ENCODE measurements at places on chromosomes 11 and 22.

GRCh38 chr11:75421035-75421602 lies 11.9 kb downstream of the KLHL35 start:
- DNase-seq = no peak

DNA sequence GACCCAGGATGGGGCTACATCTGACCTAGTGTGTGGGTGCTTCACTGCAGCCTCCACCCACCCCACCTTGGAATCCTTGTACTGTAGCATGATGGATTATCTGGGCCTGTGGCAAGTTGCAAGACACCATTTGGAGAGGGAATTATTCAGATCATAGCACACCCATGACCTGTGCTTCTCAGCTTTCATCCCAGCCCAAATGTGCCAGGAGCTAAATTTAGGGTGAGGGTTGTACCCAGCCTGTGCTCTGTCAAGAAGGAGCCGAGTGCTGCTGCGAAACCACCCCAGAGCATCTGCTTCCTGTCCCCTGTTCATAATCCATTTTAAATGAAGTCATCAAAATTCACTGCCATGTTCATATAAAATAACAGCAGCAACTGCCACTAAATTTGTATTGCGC lies 394.5 kb downstream of the SHANK2 start:
- no peak for DNase-seq

DNA sequence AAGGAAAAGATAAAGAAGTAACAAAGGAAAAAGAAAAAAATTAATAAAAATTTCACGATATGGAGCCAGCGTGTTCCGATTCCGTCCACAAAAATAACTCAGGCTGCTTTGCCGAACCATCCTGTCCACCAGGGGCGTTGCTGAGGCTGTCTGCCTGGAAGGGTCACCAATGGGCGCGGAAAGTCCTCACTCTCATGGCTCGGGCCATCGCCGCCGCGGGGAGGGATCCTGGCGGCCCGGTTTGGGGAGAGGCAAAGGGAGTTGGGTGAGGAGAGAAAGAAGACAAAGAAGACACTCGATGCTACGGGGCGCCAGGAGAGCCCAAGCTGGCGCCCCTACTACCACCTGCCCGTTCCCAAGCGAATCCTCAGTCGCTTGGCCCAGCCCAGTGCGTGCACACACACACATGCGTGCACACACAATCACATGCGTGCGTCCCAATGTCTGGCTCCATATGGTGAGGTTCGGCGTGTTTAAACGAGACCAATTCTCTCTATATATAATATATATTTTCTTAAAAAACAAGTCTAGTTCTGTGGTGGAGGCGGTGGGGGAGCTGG lies 5.6 kb upstream of the PYGM start:
- DNase-seq = no peak

DNA sequence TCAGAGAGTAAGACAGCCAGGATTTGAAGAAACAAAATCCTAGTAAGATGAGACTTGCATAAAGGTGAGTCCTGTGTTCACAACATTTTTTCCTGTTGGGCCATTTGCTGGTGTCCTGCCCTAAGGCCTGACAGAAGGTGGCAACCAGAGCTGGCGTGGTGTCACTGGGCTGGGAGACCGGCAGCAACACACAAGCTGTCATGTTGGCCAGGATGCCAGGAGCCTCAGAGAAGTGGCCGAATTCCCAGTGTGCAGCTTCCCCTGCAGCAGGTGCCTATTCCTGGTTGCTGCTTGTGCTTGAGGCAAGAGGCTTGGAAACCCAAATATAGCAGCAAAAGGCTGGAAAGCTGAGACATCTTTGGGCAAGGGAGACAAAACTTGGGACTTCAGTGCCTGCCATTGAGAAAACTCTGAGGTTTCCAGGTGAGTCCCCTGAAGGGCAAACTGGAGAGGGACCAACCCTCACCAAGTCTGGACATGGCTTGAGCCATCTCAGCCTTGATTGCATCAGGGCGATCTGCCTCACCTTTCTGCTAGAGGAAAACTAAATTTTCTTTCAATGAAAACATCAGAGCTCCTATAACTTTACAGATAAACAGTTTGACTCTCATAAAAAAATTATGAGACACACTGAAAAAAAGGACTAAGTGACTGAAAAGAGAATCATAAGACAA lies 25.9 kb downstream of the ALG12 start:
- DNase-seq = no peak

DNA sequence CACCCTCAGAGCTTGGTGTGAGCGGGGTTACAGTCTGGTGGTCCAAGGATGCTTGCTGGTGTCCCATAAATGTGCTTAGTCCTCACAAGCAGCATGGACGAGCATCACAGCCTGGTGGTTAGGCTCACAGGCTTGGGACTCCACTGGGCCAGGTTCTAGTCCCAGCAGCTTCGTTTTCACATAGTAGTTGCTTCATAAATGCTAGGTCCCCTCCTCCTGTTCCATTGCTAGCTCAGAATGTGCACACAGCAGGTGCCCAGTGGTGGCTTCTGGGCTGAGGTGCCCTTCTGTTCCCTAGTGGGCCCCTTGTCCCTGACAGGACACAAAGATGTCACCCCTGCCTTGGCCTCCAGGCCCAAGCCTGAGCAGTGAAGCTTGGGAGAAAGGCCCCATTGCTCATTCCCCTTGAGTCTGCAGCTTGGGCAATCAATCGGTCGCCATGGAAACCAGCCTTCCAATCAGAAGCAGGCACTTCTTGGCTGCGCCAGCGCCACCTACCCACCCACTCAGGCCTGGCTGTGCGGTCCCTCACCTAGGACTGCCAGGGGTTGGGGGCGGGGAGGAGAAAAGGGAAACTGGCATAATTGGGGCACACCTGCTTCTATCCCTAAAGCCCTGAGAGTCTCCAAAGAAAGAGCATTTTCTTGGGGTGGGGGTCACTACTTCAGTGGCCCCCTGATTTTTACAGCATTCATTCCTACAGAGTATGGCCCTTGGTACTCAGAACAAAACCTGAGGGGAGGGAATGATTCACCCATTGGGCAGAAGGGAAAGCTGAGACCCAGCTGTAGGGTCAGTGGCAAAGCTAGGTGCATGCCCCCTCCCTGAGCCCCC lies 48.1 kb downstream of the CYTH4 start:
- peak; percentile 77 for DNase-seq

DNA sequence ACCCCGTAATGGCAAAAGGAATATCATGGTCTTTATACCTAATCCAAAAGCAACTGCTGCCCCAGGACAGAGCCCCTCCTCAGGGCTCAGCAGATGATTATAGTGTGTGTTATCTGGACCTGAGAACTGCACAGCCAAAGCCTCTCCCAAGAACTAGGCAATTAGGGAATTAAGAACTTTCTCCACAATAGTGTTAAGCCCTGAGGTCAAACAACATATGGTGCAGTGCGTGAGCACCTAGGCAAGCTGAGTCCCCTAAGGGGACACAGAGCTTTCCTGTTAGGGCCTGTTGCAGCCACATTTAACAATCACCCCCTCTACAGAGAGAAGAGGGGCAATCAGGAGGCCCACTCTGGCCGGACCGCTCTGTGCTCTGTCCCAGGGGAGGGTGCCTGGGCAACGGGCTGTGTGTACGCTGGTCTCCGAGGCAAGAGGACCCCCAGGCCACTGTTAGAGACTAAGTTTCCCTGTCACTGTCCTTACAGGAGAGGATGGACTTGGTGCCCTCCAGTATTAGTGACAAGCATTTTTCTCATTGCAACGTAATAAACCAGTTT lies 1.4 kb upstream of the KCNJ5 start:
- DNase-seq = no peak

GRCh38 chr22:39239561-39240423 lies 5.0 kb downstream of the PDGFB start:
- no peak for DNase-seq

GRCh38 chr11:15119826-15120225 lies 5.1 kb downstream of the INSC start:
- DNase-seq = no peak

DNA sequence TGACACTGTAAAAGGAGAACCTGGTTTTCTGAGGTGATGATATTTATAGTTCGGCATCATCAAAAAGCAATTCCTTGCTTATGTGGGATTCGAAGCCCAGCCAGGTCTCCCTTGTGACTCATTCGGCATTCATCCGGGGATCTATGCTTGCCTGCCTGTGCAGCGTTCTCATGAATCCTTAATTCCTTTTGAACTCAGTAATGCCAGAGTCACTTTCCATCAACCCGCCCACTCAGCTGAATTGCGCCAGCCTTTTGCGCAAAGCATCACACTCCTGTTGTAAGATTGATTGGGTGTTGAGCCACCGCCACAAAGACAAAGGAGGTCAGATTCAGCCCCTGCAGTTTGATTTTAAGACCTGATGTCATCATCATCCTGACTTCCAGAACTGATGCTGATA lies 128.6 kb downstream of the SLC17A6 start:
- DNase-seq = no peak

All from Jurkat, Clone E6-1 (cell line).